ENCODE measurements at places on chromosomes 13 and 19.

- DNase-seq, result no peak
Measured at GRCh38 chr13:67664502-67664901, 434.4 kb upstream of the PCDH9 start.

GRCh38 chr19:18007044-18007916 is 690 bp upstream of the ARRDC2 start:
- DNase-seq, result peak; percentile 87

DNA sequence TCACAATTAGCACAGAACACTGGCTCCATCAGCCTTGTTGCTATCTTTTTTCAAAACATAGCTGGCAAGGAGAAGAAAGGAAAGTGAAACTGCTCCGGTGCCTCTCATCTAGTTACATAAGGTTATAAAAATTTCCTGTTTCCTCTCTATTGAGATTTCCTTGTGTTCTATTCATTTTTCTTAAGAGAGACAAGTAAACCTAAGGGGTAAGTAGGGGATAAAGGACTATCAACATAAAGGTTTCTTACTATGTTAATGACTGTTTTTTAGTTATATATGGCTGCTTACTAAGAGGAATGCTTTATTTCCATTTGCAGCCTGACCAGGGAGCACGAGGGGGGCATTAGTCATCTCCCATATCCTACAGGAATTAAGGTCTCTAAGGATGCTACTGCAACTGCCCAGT is 73.2 kb upstream of the MLNR start:
- DNase-seq, result peak; percentile 41

GRCh38 chr13:41854758-41855157 is 106.2 kb downstream of the VWA8 start:
- no peak for DNase-seq

- DNase-seq, result peak; percentile 35
Measured at GRCh38 chr13:98918771-98919170, 59.1 kb downstream of the DOCK9 start.

DNA sequence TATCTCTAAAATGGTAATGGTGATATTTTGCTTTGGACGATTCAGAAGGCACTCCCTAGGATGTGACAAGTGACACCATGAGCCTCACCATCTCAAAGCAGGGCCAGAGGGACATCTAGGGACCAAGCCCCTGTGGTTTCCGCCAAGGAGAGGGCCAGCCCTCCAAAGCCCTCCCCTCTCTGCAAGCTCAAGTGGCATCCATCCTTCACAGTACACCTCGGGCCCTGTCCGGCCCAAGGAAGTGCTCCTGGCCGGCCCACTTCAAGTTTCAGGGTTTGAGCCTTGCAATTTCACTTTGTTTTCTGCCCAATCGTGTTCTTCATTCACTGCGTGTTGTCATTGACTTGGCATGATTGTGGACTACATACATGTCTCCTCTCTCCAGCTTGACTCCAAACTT is 82.5 kb downstream of the TSHZ3 start:
- no peak for DNase-seq

- no peak for DNase-seq
Measured at GRCh38 chr13:43086181-43086580, 62.8 kb downstream of the DNAJC15 start.

- DNase-seq, result no peak
Measured at GRCh38 chr13:106163426-106163825, 372.0 kb downstream of the EFNB2 start.
